ENCODE measurements at places on chromosomes 4 and X.

DNA sequence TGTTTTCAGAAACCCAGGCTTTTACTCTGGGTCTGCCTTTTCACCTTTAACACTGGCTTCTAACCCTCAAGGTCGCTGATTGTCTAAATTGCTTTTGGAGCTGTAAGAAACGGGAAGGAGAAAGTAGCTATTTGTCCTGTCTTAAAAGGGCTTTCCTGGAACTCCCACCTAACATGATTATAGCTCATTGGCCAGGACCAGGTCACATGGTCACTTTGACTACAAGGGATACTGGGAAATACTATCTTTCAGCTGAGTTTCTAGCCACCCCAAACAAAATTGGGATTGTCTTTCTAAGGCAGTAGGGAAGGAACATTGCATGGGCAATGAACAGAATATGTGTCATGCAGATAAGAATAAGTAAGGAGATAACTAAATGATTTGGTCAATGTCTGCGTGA is 106.7 kb upstream of the ARHGAP24 start:
- no peak for DNase-seq

GRCh38 chr4:77613267-77613666 is 7.6 kb downstream of the CXCL13 start:
- DNase-seq = no peak

- no peak for DNase-seq
Measured at GRCh38 chrX:40773809-40774208, 38.5 kb upstream of the MED14 start.

GRCh38 chrX:151386838-151387459 is 10.1 kb upstream of the VMA21 start:
- no peak for DNase-seq

- DNase-seq = no peak
Measured at GRCh38 chr4:163588532-163588931, 94.0 kb downstream of the TMA16 start.

- no peak for DNase-seq
Measured at GRCh38 chr4:125849869-125850268, 535.1 kb downstream of the FAT4 start.

All from activated CD4-positive, alpha-beta T cell treated with anti-CD3 and anti-CD28 coated beads, Interleukin-2, amount 50 U/mL, for 48 hours (primary cell).